ENCODE measurements at places on chromosomes 3 and 15. TPM values are rescaled to one million over a fixed set of nuclear protein-coding genes. Genes with fewer than 3 reads are reported as not detected.

GRCh38 chr15:86650094-86650493, 570.4 kb downstream of the AGBL1 start:
- no peak for DNase-seq

DNA sequence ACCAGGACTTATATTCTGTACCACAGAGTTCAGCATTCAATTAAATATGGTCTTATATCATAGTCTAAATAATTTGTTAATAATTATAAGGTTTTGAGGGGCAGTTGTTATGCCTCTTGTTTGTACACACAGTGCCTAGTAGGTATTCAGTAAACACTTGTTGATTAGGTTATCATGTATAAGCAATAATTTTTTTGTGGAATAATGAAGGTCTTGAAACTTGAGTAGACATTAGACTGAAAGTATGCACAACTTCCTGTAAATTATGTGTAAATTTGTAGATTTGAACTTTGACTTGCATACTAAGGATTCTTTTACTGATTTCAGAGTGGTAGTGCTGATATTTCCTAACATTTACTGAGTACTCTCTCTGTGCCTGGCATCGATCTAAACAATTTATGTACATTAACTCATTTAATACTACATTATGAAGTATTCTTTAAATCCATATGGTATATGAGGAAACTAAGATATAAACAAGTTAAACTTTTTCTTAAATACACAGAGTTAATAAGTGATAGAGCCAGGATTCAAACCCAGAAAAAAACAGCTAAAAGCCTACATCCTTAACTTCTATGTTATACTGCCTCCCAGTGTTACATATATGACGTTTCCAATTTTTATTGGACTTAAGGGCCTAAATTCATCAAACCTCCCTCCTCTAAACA, 65.1 kb downstream of the GLCE start:
- DNase-seq = no peak

- DNase-seq = no peak
Observed at GRCh38 chr3:53226142-53226840, 29.5 kb downstream of the TKT start.

DNA sequence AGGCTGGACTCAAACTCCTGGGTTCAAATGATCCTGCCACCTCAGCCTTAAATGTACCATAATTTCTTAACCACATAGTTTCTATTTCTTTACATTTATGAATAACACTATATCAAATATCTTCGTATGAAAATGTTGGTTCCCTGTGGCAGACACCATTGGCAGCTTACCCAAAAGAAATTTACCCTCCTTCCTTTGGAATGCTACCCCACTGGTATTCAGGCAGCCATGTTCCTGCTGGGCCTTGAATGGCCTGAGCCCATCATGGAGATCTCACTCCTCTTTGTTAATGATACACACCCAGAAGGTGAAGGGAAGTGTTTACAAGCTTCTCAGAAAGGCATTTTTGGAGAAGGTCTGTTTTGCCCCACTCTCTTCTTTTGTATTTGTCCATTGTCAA, 94.3 kb upstream of the RNF7 start:
- no peak for DNase-seq

GRCh38 chr3:130816561-130817445, 70.2 kb upstream of the PIK3R4 start:
- DNase-seq = no peak

GRCh38 chr3:11898611-11899325, 52.1 kb upstream of the TAMM41 start:
- DNase-seq = no peak

GRCh38 chr3:108486941-108487340, 23.5 kb downstream of the MYH15 start:
- DNase-seq = no peak

GRCh38 chr15:98231696-98232440, 271.4 kb downstream of the ARRDC4 start:
- DNase-seq = no peak

DNA sequence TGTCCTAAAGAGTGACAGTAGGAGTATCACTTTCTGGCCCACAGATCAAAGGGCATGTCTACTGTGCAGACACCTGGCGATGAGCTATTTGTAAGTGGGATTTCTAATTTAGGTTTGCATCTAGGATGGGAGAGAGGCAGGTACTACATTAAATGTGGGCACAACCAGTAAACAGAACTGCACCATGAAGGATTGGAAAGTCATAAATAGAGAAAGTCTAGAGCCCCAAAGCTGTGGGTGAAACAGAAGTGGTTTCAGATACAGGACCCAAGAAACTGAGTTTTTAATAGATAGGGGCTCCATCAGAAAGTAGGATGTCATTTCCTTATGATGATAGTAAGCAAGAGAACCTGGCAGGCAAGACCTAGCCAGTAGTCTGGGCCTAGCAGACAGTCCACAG, 35.2 kb upstream of the SPPL2A start:
- no peak for DNase-seq

DNA sequence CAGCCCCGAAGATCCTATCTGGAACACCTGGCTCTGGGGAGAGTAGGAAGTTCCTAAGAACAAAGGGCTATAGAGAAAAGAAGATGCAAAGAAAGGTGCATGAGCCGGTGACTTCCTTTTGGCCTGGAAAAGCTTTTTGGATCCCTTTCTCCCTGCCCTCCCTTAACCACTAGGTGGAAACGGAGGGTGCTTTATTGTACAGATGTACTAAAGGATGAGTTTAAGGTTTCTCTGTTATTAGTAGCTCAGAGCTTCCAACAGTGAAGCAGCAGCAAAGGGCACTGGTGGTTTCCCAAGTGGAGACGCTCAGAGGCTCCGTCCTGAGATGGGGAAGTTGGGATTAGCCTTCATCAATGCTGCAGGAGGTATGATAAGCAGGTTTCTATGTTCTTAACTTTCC, 5.9 kb upstream of the ADGRG7 start:
- DNase-seq = no peak

- DNase-seq = no peak
Observed at GRCh38 chr3:79361748-79362378, 405.9 kb downstream of the ROBO1 start.

GRCh38 chr15:56244038-56244810, 545 bp upstream of the RFX7 start:
- peak; percentile 4 for DNase-seq

DNA sequence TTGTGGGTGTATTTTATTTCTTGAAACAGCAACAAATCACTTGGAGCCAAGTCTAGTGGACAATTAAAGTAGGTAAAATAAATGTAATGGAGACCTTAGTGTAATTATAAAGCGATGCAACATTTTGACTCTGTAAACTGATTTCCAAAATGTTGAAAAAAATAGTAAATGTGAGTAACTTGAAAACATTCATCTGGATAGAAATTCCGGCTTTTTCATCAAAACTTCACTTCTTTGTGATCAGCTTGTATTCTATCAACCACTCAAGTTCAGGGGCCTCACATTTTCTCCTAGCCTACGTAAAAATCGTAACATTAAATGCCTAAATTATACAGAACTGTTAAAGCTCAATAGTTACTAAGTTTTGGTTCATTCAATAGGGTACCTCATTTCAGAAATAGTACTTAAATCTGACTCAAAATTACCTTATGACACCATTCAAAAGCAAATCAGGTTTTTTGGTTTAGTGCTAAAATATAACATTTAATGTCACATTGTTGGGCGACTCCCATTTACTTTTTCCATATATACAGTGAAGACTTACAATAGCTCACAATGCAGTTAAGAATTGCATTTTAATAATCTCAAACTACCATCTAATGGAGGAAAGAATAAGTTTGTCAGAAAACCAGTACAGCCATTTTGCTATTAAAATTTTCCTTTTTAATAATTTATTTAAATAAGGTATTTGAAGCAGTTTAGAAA, 12.7 kb downstream of the CCNL1 start:
- no peak for DNase-seq

GRCh38 chr15:41606997-41607396, 48.0 kb downstream of the TYRO3 start:
- no peak for DNase-seq

DNA sequence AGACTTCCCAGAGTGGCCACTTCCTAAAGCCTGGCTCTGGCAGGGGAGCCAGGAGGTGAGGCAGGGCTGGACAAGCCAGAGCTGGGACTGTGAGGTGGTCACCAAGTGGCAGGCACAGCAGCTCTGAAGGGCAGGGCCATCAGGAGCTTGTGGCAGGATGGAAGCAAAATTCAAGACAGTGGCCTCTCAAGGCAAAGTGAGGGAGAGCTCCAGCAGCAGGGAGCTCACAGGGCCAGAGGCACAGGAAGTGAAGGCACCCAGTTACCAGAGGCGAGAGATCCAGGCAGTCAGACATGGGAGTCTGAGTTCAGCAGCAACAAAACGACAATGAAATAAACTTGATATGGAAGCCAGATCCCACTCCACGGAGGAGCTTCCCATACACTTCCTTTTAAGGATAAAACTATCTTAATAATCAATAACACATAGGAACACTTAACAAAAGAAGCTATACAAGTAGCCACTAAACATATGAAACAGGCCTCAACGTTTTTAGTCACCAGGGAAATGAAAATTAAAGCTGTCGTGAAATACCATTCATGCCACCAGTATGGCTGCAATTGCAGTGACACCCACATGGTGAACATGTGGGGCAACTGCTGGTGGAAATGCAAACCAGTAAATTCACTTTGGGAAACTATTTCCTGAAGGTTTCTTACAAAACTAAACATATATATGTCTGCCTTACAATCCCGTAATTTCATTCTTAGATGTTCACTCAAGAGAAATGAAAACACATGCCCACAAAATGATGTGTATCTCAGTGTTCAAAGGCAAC, 35.4 kb upstream of the TMEM158 start:
- no peak for DNase-seq

GRCh38 chr3:67937498-67938118, 283.2 kb upstream of the SUCLG2 start:
- no peak for DNase-seq

- no peak for DNase-seq
Observed at GRCh38 chr15:91150502-91151160, 50.6 kb downstream of the SV2B start.

DNA sequence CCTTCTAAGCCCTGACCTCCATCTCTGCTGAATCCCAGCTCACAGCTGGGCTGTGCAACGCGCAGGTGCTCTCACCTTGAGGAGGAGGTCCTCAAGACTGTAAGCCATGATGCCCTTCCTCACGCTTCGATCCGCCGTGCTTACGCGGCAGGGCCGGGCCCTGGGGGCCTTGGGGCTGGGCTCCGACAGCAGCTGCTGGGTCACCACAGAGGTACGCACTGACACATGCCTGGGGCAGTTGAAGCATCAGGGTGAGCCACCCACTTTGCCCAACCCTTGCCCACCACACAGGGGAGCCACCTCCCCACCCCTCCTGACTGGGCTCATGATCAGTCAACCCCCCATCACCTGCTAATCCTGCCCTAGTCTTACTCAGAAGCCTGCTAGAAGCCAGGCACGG, 3.1 kb downstream of the CIDEC start:
- no peak for DNase-seq

GRCh38 chr3:104635872-104636580, 730.7 kb upstream of the ALCAM start:
- DNase-seq = no peak

DNA sequence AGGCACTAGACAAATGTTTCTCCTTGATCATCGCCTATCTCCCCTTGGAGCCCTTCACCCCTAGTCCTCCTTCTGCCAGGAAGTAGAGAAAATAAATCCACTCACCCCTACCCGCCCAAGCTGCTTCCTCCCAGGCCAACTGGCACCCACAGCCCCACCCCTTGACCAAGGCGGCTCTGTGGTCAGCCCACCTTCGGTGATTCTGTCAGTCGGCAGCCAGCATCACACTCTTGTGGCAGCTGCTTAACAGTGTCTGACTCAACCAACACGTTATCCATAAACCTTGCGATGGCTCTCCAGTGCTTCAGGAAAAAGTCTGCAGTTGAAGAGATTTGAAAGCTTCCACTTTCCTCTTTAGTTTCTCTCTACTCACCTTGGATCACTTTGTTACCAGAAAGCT, 7.6 kb downstream of the SHF start:
- DNase-seq = no peak

DNA sequence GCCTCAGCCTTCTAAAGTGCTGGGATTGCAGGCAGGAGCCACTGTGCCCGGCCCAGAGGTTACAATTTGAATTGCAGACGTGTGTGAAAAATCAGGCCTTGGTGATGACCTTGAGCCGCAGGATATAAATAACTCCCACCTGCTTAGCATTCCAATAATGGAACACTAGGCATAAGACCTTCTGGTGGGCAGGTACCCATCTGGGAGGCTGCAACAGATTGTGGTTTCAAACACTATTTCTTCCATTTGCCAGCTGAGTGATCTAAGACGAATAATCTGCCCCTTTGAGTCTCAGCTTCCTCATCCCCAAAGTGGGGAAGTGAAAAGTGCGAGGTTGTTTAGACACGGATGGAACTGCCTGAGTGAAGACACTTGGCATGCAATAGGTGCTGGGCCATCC, 47.7 kb upstream of the HERC1 start:
- DNase-seq = no peak

GRCh38 chr15:75104804-75105557, 81.6 kb downstream of the PPCDC start:
- DNase-seq = no peak

DNA sequence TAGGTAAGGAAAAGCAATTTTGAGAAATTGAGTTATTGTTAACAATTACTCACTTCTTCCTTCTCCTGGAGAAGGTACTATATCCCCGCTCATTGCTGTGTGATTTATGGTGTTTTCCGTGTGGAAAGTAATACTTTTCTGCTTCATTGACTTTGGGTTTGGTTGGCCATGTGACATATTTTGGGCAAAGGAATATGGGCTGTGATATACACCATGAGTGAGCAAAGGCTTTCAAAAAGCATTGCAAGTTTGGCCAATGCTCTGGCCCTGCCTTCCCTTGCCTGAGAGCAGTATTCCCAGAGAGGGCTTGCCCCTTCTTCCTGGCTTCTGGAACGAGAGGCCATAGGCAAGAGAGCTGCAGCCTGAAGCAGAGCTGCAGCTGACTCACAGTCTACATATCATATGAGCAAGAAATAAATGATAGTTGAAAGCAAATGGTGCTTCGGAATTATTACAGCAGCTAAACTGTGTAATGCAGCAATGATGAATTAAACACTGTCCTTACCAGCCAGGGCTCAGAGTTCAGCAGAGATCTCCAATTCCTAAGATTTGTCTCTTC, 216.8 kb upstream of the CD96 start:
- no peak for DNase-seq

Gene MKRN2OS
- not detected for total RNA-seq

Gene PLA1A
- not detected for total RNA-seq

Gene C3orf33
- 2.7 TPM for total RNA-seq

Gene SV2B
- total RNA-seq = 0.05 TPM

Gene AADAC
- 0.11 TPM for total RNA-seq

Gene NLGN1
- not detected for total RNA-seq

Gene PDCD10
- 68.4 TPM for total RNA-seq

Gene SLC28A1
- total RNA-seq = not detected

Gene DUOXA2
- not detected for total RNA-seq

Gene AMOTL2
- total RNA-seq = 0.87 TPM

Gene SEMA3G
- 0.24 TPM for total RNA-seq

Gene GASK1A
- total RNA-seq = not detected

Gene SUCNR1
- total RNA-seq = not detected

Measured in activated T-cell treated with anti-CD3 and anti-CD28 coated beads, Interleukin-2, amount 50 U/mL, for 4 hours (primary cell).